NCI-H1417 treated with DMSO at 0.1 percent for 48 hours (cell line): ENCODE measurements at places on chromosomes 1 and 21.

- DNase-seq = no peak
These were observed 27.5 kb upstream of the TMEM52 start for GRCh38 chr1:1946540-1946939.

GRCh38 chr1:94042388-94042787 is 78.6 kb downstream of the ABCA4 start:
- DNase-seq = no peak

DNA sequence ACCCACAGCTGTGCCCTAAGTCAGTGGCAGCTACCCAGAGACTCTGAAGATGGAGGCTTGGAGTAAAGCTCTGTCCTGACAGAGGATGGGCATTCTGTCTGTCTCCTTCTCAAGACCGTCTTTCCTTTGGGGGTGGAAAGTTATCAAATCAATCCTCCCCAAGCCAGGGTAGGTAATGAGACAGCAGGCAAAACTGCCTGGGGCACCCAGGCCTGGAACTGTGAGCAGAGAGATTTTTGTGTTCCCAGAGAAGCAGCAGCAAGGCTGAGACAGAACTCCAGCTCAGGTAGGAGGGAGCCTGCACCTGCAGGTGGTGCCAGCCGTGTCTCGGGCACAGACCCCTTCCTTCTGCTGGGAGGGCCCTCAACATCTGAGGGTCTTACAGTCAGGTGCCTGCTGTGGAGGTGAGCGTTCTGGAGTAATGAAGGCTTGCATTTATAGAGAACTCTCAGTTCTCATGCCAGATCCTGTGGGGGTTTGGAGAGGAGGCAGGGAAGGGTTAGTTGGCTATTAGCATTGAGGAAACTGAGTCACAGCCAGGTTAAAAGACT is 95.6 kb downstream of the RIPK4 start:
- DNase-seq = no peak

DNA sequence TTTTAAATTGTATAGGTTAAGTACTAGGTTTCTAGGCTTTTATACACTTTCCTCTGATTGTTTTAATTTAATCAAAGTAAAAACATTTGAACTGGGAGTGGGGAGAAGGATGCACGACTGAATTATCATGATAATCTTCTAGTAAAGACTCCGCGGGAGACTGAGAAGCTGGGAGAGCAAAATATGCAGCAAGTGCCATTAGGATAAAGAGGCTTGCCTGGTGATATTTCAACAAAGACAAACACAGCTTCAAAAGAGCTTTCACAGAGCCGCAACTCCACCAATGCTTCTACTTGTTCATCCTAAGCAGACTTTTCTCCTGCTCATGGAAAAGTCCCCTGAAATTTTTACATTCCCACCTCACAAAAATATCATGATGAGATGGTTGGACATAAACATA is 239.0 kb upstream of the PTBP2 start:
- DNase-seq = no peak

- DNase-seq = peak; percentile 14
These were observed 248.4 kb downstream of the DENND1B start for GRCh38 chr1:197526736-197527371.

GRCh38 chr21:17725339-17725738 is 93.8 kb downstream of the C21orf91 start:
- peak; percentile 72 for DNase-seq
